ENCODE measurements at places on chromosomes 2 and 18.

DNA sequence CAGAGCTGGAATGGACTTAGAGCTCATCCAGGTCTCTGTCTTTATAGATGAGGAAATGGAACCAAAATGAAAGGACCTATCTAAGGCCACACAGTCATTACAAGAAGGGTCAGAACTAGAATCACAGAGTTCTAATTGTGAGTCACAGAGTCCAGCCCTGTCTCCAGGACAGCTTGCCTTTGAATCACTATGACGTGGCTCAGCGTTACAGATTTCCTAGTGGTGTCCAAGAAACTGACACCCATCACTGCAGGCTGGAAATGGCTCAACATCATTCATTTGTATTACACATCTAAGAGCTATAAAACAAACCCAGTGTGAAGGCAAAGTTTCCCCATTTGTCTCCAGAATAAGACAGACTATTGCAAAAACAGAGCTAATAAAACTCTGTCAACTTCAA is 164.3 kb upstream of the SIX2 start:
- DNase-seq = no peak

DNA sequence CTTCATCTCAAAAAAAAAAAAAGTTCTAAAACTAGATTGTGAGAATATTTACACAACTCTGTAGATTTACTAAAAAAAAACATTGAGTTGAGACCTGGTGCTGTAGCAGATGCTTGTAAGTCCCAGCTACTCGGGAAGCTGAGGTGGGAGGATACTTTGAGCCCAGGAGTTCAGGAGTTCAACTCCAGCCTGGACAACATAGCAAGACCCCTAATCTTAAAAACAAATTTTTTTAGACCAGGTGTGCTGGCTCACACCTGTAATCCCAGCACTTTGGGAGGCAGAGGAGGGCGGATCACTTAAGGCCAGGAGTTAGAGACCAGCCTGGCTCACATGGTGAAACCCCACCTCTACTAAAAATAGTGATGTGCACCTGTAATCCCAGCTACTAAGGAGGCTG is 108.9 kb downstream of the MEMO1 start:
- no peak for DNase-seq

GRCh38 chr2:66084948-66085590 is 349.9 kb upstream of the MEIS1 start:
- DNase-seq = no peak

DNA sequence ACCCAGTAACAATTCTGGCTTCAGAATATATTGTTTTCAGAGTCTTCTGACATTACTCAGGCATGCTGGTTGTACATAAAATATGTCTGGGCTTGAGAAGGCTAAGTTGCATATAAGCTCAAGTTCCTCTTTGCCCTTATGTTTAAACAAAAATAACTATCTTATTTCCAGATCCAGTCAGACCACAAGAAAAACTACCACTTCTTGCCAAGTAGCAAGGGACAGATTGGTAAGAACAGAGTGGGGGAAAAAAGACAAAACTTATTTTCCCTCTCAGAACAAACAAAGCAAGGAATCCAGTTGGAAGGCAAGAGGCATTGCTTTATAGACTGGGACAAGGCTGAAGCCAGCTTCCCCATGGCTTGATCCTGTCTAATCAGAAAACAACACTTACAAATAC is 1036.7 kb upstream of the CELF4 start:
- no peak for DNase-seq

GRCh38 chr2:31931916-31932315 is 78.9 kb downstream of the MEMO1 start:
- no peak for DNase-seq

DNA sequence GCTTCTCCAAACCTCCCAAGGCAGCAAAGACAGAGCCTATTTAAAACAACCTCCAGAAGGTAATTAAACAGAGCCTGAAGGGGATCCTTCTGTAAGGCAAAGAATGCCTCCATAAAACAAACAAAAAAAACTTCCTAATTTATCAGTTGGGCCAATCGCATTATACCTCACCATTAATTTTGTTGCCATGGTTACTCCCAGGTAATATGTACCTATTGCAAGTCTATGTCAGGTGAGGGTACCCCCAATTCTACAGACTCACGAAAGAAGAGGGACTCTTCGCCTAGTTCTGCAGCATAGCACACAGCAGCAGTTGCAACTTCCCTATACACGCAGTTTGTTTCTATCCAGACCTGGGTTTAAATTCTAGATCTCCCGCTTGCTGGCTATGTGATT is 38.8 kb downstream of the SFXN5 start:
- DNase-seq = no peak

DNA sequence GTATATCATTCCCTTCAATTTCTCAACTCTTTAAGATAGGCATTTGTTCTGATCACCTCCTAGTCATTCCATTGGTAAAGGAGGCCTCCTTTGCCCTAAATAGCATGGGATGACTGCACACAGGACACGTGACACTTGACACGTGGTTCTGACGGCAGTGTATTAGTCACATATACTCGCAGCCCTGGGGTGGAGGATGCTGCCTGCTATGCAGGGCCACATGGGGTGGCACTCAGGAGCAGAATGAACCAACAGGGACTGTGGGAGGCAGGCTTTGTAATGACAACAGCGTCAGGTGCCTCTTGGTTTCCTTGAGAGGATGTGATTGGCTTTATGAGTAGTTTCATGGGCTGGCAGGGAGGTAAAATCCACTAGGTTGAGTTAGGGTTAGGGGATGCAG is 9.3 kb upstream of the KCNS3 start:
- DNase-seq = no peak

- DNase-seq = no peak
These were observed 178.5 kb downstream of the ACTR3 start for GRCh38 chr2:114068438-114068837.

- DNase-seq = no peak
These were observed 172.6 kb upstream of the NRP2 start for GRCh38 chr2:205509655-205510054.

DNA sequence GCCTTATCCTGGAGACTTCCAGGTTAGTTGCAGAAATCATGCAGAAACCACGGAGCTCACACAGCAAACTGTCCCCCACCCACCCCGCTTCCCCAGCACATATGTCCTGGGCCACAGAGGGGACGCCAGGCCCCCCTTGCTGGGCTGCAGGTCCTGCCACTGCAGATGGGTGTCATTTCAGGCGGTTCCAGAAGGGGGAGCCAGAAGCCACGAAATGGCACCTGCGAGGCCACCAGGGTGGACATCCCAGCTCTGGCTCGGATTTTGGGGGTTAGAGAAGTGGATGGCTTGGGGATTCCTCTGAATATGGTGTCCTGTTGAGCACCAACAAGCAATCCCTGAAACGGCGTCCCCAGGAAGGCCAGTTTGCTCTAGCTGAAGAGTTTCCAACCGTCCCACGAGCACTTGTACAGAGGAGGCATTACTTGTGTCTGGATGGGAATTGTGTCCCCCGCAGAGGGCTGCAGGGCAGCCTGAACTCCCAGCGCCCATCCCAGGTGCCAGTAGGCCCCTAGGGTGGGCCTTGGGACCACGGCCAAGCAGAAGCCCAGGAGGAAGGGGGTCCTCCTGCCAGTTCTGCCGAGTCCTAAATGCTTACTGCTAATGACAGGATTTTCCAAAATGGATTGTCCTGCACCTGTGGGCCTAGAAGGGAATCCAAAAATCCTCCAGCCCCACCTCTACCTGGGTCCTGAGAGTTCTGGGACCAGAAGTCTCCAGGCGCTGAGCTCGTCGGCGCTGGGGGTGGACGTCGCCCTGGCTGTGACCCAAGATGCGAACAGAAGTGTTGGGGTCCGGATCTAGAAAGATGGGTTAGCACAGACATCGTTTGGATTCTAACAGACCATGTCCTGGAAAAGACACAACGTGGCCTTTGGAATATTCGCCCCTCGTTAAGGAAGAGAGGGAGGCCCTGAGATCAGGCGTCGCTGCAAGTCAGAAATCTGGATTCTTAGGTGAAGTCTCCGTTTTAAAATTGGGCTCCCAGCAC is 14.6 kb upstream of the NFATC1 start:
- DNase-seq = peak; percentile 80

GRCh38 chr2:5834501-5834900 is 142.3 kb downstream of the SOX11 start:
- no peak for DNase-seq

DNA sequence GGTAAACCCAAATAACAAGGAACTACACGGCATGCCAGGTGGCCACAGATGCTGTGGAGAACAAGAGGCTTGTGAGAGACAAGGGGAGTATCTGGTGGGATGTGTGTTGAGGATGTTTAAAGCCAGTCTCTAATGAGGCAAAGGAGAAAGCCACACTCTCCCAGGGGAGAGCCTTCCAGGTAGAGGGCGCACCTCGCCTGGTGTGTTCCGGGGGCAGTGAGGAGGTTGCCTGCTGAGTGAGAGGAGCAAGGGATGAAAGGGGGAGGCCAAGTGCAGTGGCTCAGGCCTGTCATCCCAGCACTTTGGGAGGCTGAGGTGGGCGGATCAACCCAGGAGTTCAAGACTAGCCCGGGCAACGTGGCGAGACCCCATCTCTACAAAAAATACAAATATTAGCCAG is 16.2 kb downstream of the SAG start:
- no peak for DNase-seq

- no peak for DNase-seq
These were observed 126.7 kb downstream of the OSBPL1A start for GRCh38 chr18:24270937-24271380.

- peak; percentile 20 for DNase-seq
These were observed 318.0 kb downstream of the ZEB2 start for GRCh38 chr2:144201868-144202468.

DNA sequence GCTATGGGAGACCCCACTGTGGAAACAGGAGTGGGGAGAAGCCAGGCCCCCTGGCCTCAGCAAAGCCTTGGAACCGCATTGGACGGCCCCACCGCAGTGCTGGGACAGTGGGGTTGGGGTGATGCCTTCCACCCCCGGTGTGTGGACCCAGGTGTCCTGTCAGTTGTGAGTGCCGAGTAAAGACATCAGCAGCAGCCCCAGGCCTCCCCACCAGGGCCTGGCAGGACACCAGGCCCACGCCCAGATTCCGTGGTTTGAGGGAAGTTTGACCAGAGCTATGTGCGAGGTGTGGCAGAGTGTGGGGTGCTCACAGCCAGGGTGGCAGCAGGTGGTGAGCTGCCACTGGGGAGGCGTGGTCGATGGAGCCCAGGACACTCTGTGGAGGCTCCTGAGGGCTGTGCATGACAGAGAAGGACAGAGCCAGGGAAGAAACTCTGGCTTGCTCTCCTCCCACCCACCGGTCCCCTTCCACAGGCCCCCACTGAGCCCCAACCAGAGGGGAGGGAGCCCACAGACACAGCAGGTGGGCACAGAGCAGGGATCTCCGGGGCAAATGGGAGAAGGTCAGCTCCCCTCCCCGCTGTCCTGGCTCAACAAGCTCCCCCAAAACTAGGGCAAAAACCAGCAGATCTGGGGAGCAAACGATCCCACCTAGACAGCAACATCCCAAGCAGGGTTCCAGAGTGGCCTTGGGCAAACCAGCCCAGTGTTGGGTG is 69.1 kb downstream of the TWIST2 start:
- no peak for DNase-seq

- DNase-seq = no peak
These were observed 26.2 kb upstream of the SPOPL start for GRCh38 chr2:138475277-138475776.

GRCh38 chr18:9916077-9916639 is 2.3 kb downstream of the VAPA start:
- DNase-seq = no peak

- DNase-seq = no peak
These were observed 3.8 kb upstream of the ATP8B1 start for GRCh38 chr18:57806978-57807285.

DNA sequence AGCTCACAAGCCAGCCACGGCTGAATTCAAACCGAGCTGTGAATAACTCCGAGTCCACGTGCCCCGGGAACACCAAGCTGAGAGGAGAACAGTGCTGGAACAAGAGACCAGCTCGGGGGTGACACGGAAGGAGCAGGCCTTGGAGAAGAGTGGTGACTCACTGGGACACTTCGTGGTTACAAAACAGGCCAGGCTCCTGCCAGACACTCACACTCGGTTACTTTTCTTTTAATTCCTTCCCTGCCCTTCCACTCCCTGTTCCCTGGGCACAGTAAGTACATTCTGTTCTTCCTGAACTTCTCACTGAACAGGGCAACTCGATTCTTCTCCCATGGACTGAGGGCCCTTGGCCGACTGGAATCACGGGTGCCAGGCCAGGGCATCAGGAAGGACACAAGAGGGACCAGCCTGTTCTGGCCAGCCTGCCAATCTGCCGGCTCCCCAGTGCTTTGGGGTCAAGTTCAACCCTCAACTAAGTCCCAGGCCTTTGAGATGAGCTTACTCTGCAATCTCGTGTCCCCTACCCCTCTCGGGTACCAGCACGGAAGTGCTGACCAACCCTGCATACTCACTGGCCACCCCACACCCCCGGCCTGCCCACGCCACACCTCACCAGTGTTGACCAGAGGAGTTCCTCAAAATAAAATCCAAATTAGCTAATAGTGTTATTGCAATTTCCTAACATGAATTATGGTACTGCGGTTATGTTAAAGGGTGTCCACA is 87.5 kb downstream of the TFCP2L1 start:
- no peak for DNase-seq

DNA sequence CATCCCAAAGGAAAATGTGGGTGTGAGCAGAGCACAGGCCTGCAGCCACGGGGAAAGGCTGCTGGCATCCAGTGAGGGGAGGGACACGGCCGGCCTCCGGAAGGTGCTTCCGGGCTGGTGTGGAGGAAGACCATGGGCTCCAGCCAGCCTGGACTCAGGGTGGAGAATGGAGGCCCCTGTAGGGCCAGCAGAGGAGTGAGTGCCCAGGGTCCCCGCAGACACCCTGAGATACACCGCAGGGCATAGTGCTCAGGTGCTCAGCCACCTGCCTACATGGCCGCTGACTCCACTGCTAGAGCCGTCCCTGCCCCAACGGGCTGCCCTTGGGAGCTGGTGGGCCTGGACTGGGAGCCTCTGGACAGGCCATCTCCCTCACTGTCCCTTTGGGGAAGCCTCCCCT is 28.5 kb upstream of the SNTG2 start:
- no peak for DNase-seq

GRCh38 chr2:46970334-46971288 is 55.0 kb upstream of the MCFD2 start:
- no peak for DNase-seq

- no peak for DNase-seq
These were observed 30.9 kb upstream of the ZNF516 start for GRCh38 chr18:76525911-76526310.

GRCh38 chr2:160168878-160169277 is 31.2 kb downstream of the ITGB6 start:
- no peak for DNase-seq

DNA sequence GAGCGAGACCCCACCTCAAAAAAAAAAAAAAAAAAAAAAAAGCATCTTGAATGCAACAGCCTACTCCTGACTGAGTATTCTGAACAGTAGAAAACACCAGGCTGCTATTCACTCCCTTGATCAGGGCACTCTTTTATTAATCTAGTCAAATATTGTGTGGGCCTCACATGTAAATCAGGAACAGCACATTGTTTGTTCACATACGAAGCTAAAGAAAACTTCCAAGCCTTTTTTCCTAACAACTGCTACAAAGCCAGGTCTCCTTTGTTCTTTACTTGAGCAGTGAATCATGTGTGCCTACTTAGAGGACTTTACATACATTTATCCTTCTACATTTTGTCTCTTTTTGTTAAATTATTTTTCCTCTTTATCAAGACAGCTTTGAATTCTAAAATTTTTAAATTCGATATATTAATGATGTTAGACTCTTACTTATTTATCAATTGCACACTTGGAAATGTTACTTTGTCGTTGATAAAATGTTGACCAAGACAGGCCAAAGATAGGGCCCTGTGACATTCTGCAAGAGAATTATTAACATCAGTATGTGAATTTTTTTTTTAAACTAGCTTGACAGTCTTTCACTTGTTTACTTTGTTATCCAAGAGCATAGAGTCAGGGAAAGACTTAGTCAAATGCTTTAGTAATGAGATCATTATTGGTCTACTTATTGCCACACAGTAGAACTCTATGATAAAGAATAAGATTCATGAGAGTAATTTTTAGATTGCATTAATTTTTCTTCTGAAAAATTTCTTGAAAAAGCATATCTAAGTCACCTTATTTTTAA is 13.2 kb downstream of the SPATS2L start:
- DNase-seq = no peak

Data from stimulated activated CD4-positive, alpha-beta T cell treated with anti-CD3 and anti-CD28 coated beads, Interleukin-4, amount 100 ng/mL, for 24 hours (primary cell).